ENCODE measurements at places on chromosomes 7 and 10. TPM values are rescaled to one million over a fixed set of nuclear protein-coding genes. Genes with fewer than 3 reads are reported as not detected.

DNA sequence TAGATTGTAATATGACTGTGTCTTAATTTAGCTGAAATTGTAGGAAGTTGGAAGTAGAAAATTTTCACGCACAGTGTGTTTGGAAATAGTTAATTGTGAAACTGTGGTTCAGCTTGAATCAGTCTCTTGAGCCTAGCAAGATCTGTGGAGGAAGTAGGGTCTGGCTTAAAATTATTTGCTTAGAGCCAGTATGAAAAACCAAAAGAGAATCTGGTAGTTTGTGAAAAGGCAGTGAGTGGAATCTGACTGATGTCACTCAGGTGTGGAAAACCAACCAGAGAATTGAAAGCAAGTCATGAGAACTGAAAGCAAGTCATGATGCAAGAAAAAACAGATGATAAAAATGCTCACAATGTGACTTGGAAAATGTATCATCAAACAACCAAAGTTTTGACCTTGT is 11.5 kb downstream of the LIPJ start:
- no peak overlapping the region for H3K4me3 ChIP-seq
- no peak for DNase-seq
- H3K27ac ChIP-seq: no peak overlapping the region
- H3K4me1 ChIP-seq: no peaks in the 10 kb centered on the region

GRCh38 chr7:154475864-154476263 is 423.7 kb downstream of the DPP6 start:
- DNase-seq: no peak
- H3K27ac ChIP-seq: no peak overlapping the region
- no peaks in the 10 kb centered on the region for H3K36me3 ChIP-seq
- H3K4me3 ChIP-seq: no peak overlapping the region

DNA sequence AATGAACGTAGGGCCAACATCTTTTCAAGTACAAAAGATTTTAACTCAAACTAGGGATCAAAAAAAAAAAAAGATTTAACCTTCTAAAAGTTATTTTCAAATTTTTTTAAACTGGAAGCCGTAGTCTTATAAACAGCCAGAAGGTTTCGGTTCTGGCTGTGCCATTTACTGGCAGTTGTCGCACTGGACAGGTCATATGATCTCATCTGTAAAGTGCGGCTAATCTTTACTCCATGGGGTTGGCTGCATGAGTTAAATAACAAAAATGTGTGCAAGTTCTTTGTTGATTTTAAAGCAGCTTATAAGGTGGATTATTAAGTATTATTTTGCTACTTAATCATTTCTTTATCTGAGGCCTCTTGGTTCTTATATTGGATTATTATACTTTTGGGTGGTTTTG is 36.6 kb downstream of the TRUB1 start:
- no peak for DNase-seq
- no peak overlapping the region for H3K4me3 ChIP-seq
- H3K27ac ChIP-seq: no peak overlapping the region
- peaks cover 3% of the 10 kb centered on the region for H3K36me3 ChIP-seq
- H3K4me1 ChIP-seq: no peaks in the 10 kb centered on the region

- H3K4me3 ChIP-seq: no peak overlapping the region
- H3K36me3 ChIP-seq: no peaks in the 10 kb centered on the region
- H3K27me3 ChIP-seq: no peaks in the 10 kb centered on the region
- no peak overlapping the region for H3K27ac ChIP-seq
These were observed 96.2 kb downstream of the TES start for GRCh38 chr7:116306409-116307048.

GRCh38 chr7:33849004-33849403 is 56.3 kb upstream of the BMPER start:
- no peaks in the 10 kb centered on the region for H3K4me1 ChIP-seq
- H3K4me3 ChIP-seq: no peak overlapping the region
- no peaks in the 10 kb centered on the region for H3K27me3 ChIP-seq
- H3K36me3 ChIP-seq: no peaks in the 10 kb centered on the region
- H3K27ac ChIP-seq: no peak overlapping the region

- no peaks in the 10 kb centered on the region for H3K27me3 ChIP-seq
- H3K4me3 ChIP-seq: no peak overlapping the region
- H3K4me1 ChIP-seq: no peaks in the 10 kb centered on the region
- H3K27ac ChIP-seq: no peak overlapping the region
These were observed 57.5 kb upstream of the PPIF start for GRCh38 chr10:79289801-79290200.

DNA sequence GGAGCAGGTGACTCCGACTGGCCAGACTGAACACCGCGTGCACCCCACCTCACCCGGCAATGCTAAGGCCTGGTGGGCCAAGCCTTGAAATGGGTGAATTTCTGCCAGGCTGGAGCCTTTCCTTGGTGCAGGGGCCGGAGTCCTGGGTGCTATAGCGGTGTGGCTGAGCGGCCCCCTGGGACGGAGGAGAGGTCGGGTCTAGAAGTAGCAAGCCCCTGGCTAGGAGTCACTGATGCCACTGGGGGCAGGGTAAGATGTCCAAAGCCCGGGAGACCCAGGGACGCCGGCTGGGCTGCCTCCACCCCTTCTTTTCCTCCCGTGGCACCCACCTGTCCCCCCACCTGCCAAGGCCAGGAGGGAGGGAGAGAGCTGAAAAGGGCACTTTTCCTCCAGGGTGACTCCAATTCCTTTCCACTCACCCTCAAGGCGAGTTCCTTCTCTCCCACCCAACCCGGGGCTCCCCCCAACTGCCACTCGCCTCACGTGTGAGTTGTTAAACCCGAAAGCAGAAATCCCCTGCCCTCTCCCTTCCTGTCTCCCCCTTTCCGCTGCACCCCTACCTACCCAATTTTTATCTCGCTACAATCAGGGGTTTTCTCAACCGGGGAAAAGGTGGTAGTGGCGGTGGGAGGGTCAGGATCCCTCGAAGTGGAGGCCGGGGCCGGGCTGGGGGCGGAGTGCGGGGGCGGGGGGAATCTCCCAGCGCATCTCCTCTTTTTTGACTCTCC is 6.0 kb upstream of the GATA3 start:
- H3K4me3 ChIP-seq: no peak overlapping the region
- H3K36me3 ChIP-seq: no peaks in the 10 kb centered on the region
- peaks cover 31% of the 10 kb centered on the region for H3K4me1 ChIP-seq
- no peak overlapping the region for H3K27ac ChIP-seq

DNA sequence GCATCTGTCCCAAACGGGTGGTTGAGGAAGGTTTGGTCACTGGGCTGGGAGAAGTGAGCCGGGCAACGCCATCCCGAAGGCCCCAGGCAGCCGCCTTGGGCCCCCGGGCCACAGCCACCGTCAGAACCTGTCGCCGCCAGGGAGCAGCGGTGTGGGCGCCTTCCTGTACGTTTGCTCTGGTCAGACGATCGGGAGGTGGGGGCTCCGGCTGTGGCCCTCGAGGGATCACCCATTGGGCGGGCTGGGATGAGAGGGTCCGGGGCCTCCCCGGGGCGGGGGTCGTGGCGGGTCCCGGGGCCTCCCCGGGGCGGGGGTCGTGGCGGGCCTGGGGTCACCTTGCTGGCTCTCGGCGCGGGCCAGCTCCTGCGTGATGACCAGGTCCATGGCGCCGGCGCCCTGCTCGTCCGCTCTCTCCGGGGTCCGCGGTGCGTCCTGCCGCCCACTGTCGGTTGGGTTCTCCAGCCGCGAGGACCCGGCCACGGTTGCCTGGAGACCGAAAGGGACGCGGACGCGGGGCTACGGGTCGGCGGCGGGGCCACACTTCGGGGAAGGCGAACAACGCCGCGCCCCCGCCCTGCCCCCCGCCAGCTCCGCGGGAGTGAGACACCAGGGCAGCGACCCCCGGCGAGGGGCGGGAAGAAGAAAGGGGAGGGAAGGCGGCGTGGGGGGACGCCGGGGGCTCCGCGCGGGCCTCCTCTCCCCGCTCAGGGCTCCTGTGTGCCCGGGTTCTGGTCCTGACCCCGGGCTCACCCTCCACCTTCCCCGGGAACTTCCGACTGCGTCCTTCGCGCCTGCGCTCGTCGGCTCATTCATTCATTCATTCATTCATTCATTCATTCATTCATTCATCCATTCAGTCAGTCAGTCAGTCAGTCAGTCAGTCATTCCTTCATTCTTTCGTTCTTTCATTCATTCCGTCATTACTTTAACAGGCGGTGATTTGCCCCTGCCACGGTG is at the start of gene CFAP46:
CFAP46 (minus strand) TSS at position 470 of the 957 bp plus-strand sequence; CDS start at position 384, 86 bp downstream.
- H3K4me1 ChIP-seq: no peaks in the 10 kb centered on the region
- H3K27ac ChIP-seq: no peak within 1 kb of the TSS
- H3K36me3 ChIP-seq: no peaks in the 10 kb centered on the region
- no peaks in the 10 kb centered on the region for H3K27me3 ChIP-seq

DNA sequence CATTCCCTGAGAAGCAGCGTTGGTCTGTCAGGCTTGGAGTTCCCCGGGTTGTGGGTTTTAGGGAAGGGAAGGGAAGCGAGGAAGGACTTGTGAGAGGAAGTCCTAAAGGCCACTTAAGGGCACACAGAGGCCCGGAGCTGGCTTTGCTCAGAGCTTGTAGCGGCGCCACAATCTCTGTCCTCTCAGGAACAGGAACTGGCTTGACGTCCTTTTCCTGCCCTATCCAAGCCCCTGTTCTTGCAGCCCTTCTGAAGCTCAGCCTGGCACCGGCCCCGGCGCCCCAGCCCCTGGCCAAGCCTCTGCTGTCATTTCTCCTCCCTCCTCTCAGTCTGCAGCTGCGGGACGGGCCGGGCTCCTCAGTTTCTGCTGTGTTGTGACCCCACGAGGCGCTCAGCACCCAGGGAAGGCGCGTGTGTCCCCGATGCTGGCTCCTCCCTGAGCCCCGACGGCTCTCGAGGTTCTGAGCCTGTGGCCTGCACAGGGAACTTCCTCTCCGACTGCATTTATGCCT is at the start of gene GIMAP8:
GIMAP8 (plus strand) TSS at position 140 of the 511 bp plus-strand sequence. CDS start 16,069 bp downstream, outside the sequence.
- H3K4me3 ChIP-seq: no peak within 1 kb of the TSS
- no peak within 1 kb of the TSS for H3K27ac ChIP-seq
- no peaks in the 10 kb centered on the region for H3K27me3 ChIP-seq

GRCh38 chr10:103451091-103451813 is 918 bp downstream of the CALHM2 start:
- DNase-seq: no peak
- H3K27ac ChIP-seq: no peak overlapping the region

The CYP2C8 gene
- total RNA-seq: 0.32 TPM

The SPDYE18 gene
- not detected for total RNA-seq

GRCh38 chr10:131700032-131700431 is 200.8 kb upstream of the PPP2R2D start:
- no peak overlapping the region for H3K27ac ChIP-seq
- H3K36me3 ChIP-seq: no peaks in the 10 kb centered on the region
- H3K4me1 ChIP-seq: no peaks in the 10 kb centered on the region
- H3K27me3 ChIP-seq: no peaks in the 10 kb centered on the region
- DNase-seq: no peak
- H3K4me3 ChIP-seq: no peak overlapping the region

DNA sequence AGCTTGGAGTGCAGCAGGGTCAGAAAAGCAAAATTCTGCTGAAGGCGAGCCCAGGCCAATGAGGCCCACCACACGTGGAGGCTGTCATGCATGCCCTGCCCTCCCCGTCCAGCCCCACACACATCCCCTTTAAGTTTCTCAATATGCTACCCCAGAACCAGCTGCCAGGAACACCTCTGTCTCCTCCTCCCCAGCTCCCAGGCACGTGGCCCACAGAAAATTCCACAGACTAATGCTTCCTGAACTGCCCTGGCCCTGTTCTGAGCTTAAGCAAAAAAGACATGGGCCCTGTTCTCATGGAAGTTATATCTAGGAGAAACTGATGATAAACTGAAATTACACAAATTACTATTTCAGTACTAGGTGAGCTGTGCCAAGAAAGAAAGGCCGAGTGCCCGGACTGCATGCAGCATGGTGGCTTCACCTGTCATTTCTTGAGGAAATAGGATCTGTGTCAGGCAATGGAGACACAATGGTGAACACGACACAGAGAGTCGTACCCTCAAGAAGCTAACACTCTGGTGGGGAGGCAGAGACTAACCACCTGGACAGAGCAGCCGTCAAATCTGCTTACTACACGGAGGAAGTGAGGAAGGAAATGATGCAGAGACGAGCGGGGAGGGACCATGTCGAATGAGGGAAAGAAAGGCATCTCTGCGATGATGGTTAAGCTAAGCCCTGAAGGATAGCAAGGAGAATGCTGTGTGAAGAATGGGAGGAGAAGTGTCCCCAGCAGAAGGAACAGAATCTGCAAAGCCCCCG is 44.5 kb downstream of the PODXL start:
- H3K36me3 ChIP-seq: peaks cover 56% of the 10 kb centered on the region
- no peak overlapping the region for H3K4me3 ChIP-seq
- no peak overlapping the region for H3K27ac ChIP-seq
- H3K4me1 ChIP-seq: peaks cover 4% of the 10 kb centered on the region

DNA sequence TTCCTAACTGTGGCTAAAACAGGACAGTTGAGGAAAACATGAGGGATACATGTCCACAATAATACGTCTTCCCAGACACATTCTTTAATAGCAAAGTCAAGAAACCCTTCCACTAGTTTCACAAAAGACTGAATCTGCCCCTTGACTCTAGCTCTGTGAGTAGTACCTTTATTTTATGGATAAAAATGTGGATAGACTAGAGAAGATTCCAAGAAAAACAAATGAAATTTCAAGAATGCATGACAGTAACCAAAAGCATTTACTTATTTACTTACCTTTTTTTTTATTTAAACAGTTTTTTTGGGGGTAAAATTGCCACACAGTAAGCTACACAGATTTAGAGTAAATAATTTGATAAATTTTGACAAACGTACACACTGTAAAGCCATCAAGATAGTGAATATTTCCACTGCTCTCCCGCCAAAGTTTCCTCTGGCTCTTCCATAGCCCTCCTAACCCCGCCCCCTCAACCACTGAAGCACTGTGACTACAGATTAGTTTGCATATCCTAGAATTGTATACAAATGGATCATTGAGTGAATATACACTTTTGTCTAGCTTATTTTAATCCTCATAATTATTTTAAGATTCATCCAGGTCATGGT is 420.4 kb upstream of the ZMIZ1 start:
- H3K27ac ChIP-seq: no peak overlapping the region
- no peaks in the 10 kb centered on the region for H3K4me1 ChIP-seq
- no peaks in the 10 kb centered on the region for H3K27me3 ChIP-seq
- H3K4me3 ChIP-seq: no peak overlapping the region
- H3K36me3 ChIP-seq: no peaks in the 10 kb centered on the region

The CDK1 gene
- total RNA-seq: 111 TPM

- H3K36me3 ChIP-seq: no peaks in the 10 kb centered on the region
- no peak overlapping the region for H3K27ac ChIP-seq
- peaks cover 1% of the 10 kb centered on the region for H3K27me3 ChIP-seq
These were observed 726.9 kb downstream of the TNS3 start for GRCh38 chr7:46854958-46855473.

- no peak overlapping the region for H3K27ac ChIP-seq
- no peak for DNase-seq
- H3K27me3 ChIP-seq: no peaks in the 10 kb centered on the region
- no peak overlapping the region for H3K4me3 ChIP-seq
These were observed 158.5 kb downstream of the LHFPL3 start for GRCh38 chr7:104486931-104487330.
